PC-9 (cell line): ENCODE measurements at places on chromosomes 7 and 10.

GRCh38 chr10:119498889-119499676 is 43.4 kb downstream of the RGS10 start:
- no peak for DNase-seq

- DNase-seq = no peak
Observed at GRCh38 chr7:86968618-86969017, 90.8 kb downstream of the ELAPOR2 start.

- no peak for DNase-seq
Observed at GRCh38 chr10:69071610-69072009, 16.3 kb upstream of the SRGN start.

- DNase-seq = peak; percentile 48
Observed at GRCh38 chr7:130441408-130441869, 623 bp upstream of the CEP41 start.

- no peak for DNase-seq
Observed at GRCh38 chr7:24129597-24129996, 154.4 kb upstream of the NPY start.

GRCh38 chr7:104264285-104264684 is 56.5 kb upstream of the ORC5 start:
- DNase-seq = no peak

DNA sequence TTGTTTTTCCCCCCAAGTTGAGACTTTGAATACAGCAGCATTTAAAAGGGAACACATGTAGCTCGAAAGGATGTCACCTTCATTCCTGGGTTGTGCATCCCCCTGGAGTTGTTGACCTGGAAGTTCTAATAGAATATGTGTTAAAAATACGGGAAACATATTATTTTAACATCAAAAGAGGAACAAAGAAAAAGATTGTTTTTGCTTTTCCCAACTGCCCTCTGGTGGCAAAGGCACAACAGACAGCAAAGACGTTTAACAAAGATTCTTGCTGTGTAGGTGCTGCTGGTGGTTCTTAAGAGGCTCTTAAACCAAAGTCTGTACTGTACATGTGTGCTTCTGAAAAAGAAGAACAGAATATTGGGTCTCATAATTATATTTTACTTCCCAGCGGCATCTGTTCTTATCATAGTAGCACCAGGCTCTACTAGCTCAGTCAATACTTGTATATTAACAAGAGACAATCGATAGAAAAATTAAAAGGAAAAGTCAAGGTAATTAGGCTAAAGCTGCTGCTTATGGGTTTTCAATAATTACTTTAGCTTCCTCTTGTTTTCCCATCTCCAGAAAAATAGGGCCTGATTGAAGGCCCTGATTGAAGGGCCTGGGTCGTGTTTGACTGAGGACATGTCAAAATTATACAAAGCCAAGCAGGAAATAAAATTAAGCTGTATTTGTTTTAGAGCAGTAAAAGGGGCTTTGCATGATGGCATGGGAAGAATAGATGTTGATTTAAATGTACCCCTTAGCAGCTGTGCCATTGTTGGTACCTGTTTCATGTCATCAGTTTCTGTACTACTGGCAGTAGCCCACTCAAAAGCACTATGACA is 384.2 kb upstream of the LRGUK start:
- no peak for DNase-seq

GRCh38 chr7:130400120-130400572 is 19.9 kb downstream of the CPA1 start:
- DNase-seq = no peak

DNA sequence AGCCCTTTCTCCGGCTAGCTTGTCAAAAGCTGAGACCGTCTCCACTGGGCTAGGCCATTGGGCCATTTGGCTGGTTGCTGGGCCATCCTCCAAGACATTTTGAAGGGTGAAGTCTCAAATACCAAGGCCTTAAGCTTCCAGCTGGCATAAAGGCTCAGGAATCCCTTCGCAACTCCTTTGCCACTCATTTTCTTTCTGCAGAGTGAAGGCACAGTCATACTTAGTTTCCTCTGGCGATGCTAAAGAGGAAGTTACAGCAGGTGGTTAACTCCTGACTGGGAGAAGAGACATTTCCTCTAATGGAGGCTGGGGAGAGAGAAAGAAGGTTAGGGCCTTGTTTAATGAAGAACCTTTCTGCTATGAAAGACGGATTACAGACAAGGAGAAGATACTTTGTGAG is 4.8 kb upstream of the REPIN1 start:
- DNase-seq = no peak

DNA sequence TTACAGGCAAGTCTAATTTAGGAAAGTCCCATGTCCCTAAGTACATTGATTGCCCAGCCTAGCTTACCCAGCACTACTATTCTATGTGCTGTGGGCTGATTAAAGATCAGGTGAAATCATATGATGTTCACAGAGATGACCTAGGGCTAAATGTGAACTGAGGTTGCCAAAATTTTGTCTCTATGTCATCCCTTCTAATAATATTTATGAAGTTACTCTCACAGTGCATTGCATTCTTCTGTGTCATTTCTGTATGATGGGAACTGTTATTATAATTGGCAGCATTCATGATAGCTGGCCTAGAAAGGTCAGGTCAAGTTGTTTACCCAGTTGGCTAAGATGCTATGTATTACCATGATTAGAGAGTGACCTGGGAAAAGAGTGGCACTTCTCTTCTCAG is 2.8 kb upstream of the PDK4 start:
- peak; percentile 51 for DNase-seq

GRCh38 chr10:3908183-3908582 is 123.2 kb upstream of the KLF6 start:
- DNase-seq = no peak

GRCh38 chr7:45294559-45294958 is 137.0 kb downstream of the RAMP3 start:
- no peak for DNase-seq

DNA sequence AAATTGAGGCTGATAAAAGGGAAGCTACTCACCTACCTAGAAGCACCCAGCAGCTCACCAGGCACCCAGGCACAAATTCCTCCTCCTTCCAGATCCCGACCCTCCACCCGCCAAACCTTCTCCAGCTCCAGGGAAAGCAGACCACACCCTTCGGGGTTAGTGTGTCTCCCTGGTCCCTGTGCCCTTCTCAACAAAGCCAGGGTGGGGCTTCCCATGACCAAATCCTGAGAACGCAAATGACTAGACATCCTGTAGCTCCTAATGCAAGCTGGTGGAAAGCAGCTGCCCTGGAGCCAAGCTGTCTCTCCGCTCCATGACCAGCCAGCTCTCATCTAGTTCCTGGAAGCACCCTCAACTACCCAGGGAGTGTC is 4.4 kb downstream of the TBX20 start:
- DNase-seq = peak; percentile 42

- DNase-seq = no peak
Observed at GRCh38 chr10:100984672-100985177, 2.6 kb downstream of the MRPL43 start.

DNA sequence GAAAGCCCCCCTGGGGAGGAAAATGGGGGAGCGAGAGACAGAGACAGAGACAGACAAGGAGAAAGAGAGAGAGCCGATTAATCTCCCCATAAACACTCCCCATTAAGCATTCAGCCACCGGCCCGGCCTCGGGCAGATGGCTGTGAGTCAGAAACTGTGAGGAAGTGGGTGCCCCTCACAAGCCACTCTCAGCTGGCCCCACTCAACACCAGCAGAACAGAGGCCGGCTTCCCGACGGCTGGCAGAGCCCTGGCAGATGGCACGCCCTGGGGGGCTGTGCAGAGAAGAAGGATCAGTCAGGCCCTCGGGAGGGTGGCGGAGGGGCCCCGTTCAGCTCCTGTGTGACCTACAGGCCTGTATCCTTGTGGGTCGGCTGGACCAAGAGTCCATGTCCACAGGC is 41.2 kb downstream of the CAMK2B start:
- DNase-seq = no peak

DNA sequence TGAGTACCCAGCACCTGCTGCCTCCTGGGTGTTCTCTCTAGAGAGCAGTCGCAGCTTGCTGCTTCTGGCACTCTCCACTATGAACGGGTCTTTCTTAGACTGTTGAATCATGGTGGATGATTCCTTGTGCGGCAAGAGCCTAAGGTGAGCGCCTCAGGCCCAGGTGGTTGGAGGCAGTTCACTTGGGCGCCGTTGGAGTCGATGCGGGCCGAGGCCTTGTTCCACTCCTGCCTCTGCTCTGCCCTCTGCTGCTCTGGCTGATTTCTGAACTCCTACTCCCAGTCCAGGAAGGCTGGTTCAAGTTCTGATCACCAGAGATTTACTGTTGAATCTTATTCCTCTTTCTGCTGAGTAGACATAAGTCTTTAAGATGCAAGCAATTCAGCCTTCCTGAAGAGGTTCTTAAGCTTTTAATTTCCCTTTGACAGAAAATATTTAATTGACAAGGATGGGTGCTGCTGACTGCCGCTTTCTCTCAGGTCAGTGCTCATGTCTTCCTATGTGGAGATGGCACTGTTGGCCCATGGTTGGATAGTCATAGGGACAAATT is 10.4 kb downstream of the YKT6 start:
- no peak for DNase-seq

- no peak for DNase-seq
Observed at GRCh38 chr7:55056577-55057480, 38.0 kb downstream of the EGFR start.

GRCh38 chr10:132704008-132704814 is 81.7 kb downstream of the NKX6-2 start:
- no peak for DNase-seq

DNA sequence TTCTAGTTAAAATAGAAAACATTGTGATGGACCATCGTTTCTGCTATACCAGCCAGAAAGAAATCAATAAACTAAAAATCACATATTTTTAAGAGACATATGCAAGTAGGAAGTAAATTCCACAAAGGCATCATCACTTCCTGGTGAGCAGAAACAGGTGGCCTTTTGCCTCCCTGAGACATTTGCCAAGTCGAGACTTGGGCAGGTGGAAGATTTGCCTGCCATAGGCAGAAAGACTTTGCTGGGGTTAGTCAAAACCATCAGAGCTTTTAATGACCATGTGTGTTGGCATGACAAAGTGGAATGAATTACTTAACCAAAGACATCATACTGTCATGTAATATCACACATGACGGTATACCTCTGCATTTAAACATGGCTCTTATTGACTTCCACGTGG is 66.0 kb upstream of the FGL2 start:
- no peak for DNase-seq

- DNase-seq = no peak
Observed at GRCh38 chr7:32941681-32942414, 15.4 kb upstream of the FKBP9 start.

GRCh38 chr10:107647462-107647861 is 483.0 kb upstream of the SORCS1 start:
- no peak for DNase-seq

GRCh38 chr7:10122551-10123100 is 851.0 kb upstream of the PHF14 start:
- DNase-seq = no peak

GRCh38 chr10:30820261-30820991 is 190.9 kb upstream of the LYZL2 start:
- no peak for DNase-seq

- DNase-seq = no peak
Observed at GRCh38 chr7:36638586-36639263, 85.6 kb downstream of the AOAH start.

- DNase-seq = no peak
Observed at GRCh38 chr7:155326385-155326784, 28.7 kb downstream of the INSIG1 start.

GRCh38 chr10:89693176-89693575 is 8.2 kb upstream of the KIF20B start:
- DNase-seq = no peak

DNA sequence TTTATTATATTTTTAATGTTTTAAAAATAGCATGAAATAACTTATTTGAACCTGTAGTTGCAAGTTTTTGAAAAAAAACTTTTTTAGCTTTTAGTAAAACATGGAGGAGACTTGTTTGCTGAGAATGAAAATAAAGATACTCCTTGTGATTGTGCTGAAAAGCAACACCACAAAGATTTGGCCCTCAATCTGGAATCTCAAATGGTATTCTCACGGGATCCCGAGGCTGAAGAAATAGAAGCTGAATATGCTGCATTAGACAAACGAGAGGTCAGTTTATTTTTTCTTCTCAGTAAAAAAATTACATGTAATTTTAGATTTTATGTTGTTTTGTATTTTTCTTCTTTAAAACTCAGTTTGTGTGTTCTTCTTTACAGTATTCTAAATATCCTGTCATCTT is 73.5 kb downstream of the ANKIB1 start:
- no peak for DNase-seq

DNA sequence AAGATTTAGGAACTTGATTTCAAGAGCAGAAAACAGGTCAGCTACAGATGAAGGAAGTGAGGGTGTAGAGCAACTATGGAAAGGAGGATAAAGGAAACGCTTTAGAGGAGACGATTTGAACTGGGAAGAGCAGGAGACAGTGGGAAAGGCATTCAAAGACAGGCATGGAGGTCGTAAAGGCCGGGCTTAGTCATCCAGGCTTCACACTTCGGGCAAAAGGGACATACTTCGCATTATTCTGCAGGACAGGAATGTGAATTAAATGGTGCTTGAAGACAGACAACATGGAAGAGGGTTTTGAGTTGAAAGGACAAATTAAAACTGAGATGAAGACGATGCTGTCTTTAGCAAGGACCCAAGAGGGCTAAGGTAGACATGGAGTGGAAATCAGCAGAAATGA is 8.1 kb downstream of the FAM171A1 start:
- no peak for DNase-seq

DNA sequence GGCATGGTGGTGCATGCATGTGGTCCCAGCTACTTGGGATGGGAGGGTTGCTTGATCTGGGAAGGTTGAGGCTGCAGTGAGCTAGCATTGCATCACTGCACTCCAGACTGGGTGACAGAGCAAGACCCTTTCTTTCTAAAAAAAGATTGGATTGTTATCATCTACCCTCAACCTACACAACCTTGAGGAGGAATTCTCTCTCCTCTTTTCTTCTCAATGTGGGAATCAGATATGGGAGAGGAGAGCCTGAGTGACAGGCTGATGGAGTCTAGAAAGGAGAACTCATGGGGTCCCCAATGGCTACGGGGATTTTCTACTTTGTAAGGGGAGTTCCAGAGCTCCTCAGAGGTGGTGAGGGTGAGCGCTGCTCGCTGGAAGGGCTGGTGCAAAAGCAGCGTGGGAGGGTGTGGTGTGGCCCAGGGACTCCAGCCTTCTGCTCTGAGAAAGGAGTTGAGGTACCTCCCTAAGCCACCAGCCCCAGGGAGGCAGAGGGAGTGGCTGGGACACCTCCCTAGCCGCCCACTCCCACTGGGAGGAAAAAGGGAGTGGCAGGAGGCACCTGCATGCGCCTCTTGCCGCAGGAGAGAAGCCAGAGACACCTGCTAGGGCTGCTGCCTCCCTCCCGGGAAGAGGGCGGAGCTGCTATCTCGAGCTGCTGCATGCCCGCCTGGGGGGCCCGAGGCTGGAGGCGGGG is 48.4 kb downstream of the GATA3 start:
- DNase-seq = peak; percentile 25

DNA sequence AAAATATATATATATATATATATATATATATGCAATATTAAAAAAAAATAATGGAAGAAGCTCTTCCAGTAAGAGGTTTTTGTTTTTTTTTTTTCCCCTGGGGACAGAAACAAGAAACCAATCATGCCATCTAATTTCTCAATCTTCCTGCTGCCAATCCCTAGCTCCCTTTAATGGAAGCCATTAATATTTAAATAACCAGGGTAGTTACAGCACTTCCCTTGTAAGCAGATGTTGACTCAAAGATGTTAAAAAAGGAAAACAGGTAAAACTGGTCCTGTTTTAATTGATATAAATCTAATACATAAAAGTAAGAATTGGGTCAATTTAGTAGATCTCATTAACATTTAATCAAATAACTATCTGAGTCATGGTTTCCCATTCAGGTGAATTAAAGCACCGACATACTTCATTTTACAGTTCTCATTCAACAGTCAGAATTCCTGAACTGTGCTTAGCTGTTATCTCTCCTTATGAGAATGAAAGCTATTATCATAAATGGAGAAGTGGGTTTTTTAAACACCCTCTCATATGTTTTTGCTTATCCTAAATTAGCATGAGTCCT is 22.6 kb downstream of the CPVL start:
- peak; percentile 50 for DNase-seq
